Pericardium fibroblast (primary cell): ENCODE measurements at places on chromosomes 3 and 15. TPM values are rescaled to one million over a fixed set of nuclear protein-coding genes. Genes with fewer than 3 reads are reported as not detected.

Gene CSNK1G1
- 11.0 and 11.2 TPM in 2 replicates for total RNA-seq

Gene ZNF654
- total RNA-seq: 8.4 and 12.0 TPM in 2 replicates

Gene TERC
- total RNA-seq: 147 TPM in 2 replicates

Gene SH2D7
- total RNA-seq: not detected in 2 replicates

Gene STAC
- 2.1 and 3.2 TPM in 2 replicates for total RNA-seq

Gene MAPK6
- 20.6 and 40.4 TPM in 2 replicates for total RNA-seq

Gene ALG1L2
- not detected in 2 replicates for total RNA-seq

Gene RBM6
- 32.2 and 34.6 TPM in 2 replicates for total RNA-seq

Gene SLC7A14
- total RNA-seq: 0.60 and 2.8 TPM in 2 replicates
